ENCODE measurements at places on chromosomes 5 and 9.
A peak's percentile ranks its signal among the peaks of the same experiment; 100 is the strongest.

DNA sequence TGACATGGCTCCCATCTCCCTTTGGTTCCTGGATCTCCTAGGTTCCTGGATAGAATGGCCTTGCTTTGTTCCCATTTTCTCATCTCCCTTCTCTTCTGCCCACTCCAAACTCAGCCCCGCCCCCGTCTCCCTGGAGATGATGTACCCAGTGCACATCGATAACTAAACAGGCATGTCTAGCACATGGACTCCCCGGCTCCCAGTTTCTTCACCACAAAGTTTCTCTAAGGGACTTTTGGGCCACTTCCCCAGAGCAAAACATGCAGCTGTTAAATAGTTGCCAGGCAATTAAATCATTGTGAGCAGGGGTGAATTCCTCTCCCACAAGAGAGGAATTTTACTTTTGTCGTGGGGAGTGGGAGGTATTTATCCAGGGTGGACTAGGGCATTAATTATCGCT, 259.0 kb downstream of the GADD45G start:
- no peak for DNase-seq

DNA sequence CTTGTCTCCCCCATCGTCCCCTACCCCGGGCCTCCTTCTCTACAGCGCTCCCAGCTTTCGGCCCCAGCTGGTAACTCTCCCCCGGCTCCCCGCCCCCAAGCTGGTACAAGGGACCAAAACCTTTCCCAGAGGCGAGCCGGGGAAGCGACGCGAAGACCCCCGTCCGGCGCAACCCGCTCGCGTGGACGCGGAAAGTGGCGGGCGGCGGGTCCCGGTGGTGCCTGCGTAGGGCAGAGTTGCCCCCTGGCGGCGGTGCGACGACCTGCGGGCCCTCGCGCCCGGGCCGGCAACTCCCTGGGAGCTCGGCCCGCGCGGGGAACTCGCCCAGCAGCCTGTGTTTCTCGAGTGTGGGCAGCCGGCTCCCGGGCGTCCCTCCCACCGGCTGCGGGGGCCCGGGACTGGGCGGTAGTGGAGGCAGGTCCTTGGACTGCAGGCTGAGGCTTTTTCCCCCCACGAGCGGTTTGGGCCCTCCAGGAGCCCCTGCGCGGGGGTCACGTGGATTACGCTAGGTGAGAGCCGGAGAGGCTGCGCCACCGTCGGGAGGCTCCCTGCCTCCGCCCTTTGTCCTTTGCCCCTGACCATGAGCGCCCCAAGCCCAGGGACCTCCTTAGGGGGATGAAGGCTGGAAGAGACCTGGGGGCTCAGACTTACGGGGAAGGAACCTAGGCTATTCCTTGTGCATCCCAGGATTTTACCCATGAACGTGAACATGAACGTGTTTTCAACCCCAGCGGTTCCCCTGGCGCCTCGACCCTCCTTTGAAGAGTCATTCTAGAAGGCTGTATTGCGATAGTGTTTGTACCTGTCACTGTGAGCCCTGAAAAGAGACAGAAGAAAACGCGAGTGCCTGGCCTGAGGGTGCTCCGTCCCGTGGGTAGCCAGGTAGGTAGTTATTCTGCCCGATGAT, 2.9 kb upstream of the FOXD1 start:
- no peak for DNase-seq

DNA sequence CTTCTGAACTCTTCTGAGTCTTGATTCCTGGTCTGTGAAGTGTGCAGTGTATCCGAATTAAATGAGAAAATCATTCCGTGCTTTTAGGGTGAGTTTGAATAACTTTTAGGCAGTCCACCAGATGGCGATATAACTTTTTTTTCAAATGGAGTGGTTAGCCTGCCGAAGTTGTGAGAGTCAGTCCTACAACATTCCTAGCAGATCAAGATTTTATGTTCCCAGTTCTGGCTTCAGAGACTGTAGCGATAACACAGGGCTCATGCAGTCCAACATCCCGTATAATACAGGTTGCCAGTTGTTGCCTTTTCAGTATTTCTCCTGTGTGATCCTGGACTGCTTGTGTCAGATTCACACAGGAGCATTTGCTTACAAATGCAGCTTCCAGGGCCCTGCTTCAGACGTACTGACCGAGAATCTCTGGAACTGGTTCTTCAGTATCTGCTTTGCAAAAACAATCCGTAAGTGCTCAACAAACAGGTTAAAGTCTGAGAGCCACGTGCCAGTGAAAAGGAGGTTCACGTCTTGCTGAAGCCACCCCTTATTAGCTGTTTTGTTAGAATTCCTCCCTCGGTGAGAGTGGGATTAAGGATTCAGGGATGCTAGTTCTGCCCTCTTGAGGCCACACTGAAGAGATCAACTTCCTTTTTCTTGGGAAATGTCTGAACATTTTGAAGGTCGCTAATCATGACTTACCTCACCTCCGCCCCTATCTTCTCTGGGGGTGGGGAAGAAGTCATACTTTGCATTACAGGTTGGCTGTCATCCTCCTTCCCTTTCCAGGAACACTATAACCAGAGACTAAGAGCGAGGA, 22.8 kb downstream of the SMIM3 start:
- peak; percentile 11 for DNase-seq

GRCh38 chr5:61653807-61654580, 321.9 kb downstream of the ZSWIM6 start:
- DNase-seq: no peak

DNA sequence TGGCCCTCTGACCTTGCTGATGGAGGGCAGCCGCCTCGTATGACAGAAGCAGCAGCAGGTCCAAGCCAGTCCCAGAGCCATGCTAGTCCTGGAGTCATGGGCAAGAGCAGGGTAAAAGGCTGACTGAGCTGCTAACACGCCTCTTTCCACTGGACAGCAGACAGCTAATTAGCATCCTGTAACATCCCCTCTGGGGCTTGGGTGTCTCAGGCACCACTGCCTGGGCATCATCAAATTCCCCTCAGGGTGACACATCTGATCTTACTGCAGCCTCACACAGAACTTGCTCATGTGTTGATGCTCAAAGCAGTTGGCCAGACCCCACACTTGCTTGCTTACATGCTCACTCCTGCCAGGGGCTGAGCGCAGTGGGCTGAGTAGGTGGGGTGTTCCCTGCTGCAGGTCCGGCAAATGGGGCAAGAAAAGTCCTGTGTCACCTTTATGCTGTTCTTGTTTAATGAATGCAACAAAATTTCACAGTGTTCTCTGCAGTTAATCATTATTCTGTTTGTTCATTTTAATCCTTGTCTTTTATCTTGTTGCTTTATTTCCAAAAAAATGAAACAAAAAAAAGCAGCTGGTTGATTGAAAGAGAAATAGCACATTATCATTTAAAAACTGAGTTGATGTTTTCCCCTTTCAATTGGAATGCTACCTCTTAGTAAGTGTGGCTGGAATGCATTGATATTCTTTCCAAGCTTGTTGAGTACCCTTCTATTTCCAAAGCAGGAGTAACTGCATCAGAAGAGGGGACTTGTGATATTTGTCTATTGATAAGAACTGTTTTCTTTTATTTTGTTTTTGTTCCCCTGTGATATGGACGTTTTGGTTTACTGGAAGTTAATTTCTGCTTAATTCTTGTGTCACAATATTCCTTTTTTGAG, 254.1 kb downstream of the CDH18 start:
- DNase-seq: no peak

Measured in NCI-H2029 treated with DMSO at 0.1 percent for 48 hours (cell line).